ENCODE measurements at places on chromosomes 2 and 18. TPM values are rescaled to one million over a fixed set of nuclear protein-coding genes. Genes with fewer than 3 reads are reported as not detected.
A peak's percentile ranks its signal among the peaks of the same experiment; 100 is the strongest.

GRCh38 chr18:9726175-9726574 lies 18.1 kb downstream of the RAB31 start:
- DNase-seq = no peak

- DNase-seq = peak; percentile 52
These were observed 41.6 kb upstream of the PLB1 start for GRCh38 chr2:28454016-28454930.

DNA sequence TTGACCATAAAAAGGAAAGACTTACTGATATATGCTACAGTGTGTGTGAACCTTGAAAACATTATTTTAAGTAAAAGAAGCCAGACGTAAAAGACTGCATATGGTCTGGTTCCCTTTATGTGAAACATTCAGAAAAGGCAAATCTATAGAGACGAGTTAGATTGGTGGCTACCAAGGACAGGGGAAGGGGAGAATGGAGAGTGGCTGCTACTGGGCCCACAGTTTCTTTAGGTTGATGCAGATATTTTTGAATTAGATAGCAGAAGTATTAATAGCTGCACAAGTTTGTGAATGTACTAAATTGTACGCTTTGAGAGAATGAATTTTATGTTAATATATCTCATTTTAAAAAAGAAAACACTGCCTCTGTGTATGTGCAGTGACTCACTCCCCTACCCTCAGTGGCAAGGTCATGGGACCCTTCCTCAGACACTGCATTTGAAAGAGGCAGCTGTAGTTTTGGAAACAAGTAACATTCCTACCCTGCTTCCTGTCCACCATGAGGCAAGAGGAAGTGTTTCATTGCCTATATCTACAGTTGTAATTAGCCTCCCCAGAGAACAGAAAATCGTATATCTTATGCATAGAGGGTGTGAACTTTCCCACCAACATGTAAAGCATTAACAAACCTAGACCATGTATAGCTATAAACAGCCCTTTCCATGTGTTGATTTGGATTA lies 29.8 kb upstream of the ARMC9 start:
- peak; percentile 40 for DNase-seq

The RESP18 gene
- total RNA-seq = not detected
